ENCODE measurements at places on chromosomes 6 and 20.

GRCh38 chr6:162532283-162533008 is 195.1 kb downstream of the PRKN start:
- no peak for DNase-seq

GRCh38 chr6:148349466-148349865 is 6.8 kb downstream of the SASH1 start:
- no peak for DNase-seq

- DNase-seq: no peak
These were observed 97.6 kb downstream of the FAM50B start for GRCh38 chr6:3946778-3947177.

- no peak for DNase-seq
These were observed 1.9 kb upstream of the NR2E1 start for GRCh38 chr6:108163644-108164542.

GRCh38 chr6:107154801-107155160 is 39.5 kb upstream of the BEND3 start:
- no peak for DNase-seq
